ENCODE measurements at places on chromosomes 1 and 21. TPM values are rescaled to one million over a fixed set of nuclear protein-coding genes. Genes with fewer than 3 reads are reported as not detected.

DNA sequence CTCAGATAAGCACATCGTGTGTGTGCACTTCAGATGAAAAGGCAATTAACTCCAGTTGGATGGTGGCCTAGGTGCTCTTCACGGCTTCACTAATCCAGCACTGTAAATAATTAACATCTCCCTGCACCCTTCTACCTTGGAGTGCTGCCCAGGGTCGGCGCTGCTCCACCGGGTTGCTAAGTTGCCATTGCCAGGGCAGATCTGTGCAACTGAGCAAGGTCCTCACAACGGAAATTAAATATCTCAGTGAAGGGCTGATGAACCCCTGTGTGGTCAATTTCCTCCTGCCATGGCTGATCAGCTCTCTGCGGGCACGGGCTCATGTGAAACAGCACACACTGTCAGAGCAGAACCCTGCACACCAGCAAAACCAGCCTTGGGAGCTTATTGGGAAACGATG is 63.2 kb downstream of the SYDE2 start:
- H3K27me3 ChIP-seq = no peaks in the 10 kb centered on the region
- no peaks in the 10 kb centered on the region for H3K36me3 ChIP-seq
- H3K4me1 ChIP-seq = peaks cover 9% of the 10 kb centered on the region
- peak; percentile 63 for DNase-seq
- H3K4me3 ChIP-seq = no peak overlapping the region

KRTAP19-1 gene
- not detected for polyA plus RNA-seq

GRCh38 chr1:212186427-212187207 is 98.6 kb upstream of the PPP2R5A start:
- H3K27me3 ChIP-seq = no peaks in the 10 kb centered on the region
- H3K36me3 ChIP-seq = no peaks in the 10 kb centered on the region
- H3K4me1 ChIP-seq = no peaks in the 10 kb centered on the region
- no peak for DNase-seq

DNA sequence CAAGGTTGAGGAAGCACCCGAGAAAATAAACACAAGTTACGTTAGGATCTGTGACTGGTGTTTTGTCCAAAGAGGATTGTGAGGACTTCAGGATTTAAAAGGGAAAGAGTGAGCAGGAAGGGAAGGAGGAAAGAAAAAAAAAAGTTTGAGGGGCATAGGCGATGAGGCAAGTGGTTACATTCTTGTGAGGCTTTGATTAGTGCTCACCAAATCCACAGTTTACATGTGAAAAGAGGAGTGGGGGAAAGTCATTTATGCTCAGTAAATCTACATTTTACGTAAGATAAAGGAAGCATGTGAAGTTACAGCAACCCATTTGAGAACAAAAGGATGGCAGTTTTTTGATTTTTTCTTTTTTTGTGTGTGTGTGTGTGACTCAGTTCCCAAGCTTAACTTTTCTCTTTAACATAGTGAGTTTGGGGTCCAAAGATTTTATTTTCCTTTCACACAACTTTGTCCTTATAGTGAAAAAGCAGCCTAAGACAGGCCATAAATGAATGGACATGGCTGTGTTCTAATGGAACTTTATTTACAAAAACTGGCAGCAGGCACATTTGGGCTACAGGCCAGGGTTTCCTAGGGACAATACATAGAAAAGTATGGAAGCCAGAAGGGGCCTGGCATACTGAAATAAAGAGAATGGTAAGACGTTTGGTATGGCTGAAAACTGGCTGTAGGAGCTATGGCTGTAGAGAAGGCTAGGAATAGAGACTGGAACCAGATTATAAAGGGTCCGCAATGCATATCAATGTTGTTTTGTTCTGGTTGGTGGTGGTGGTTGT is 121.7 kb downstream of the FGGY start:
- no peaks in the 10 kb centered on the region for H3K27me3 ChIP-seq
- H3K27ac ChIP-seq = no peak overlapping the region
- H3K4me3 ChIP-seq = no peak overlapping the region
- no peaks in the 10 kb centered on the region for H3K36me3 ChIP-seq

- H3K27me3 ChIP-seq = no peaks in the 10 kb centered on the region
- DNase-seq = no peak
- peak overlapping the region; percentile 85 for H3K27ac ChIP-seq
- H3K4me1 ChIP-seq = peaks cover 13% of the 10 kb centered on the region
Measured at GRCh38 chr1:100267284-100267683, 1.3 kb downstream of the RTCA start.

Data from lung (tissue), 17 donors.